ENCODE measurements at places on chromosomes 3 and 15.

GRCh38 chr3:177887475-177887874, 648.8 kb upstream of the KCNMB2 start:
- DNase-seq: no peak

DNA sequence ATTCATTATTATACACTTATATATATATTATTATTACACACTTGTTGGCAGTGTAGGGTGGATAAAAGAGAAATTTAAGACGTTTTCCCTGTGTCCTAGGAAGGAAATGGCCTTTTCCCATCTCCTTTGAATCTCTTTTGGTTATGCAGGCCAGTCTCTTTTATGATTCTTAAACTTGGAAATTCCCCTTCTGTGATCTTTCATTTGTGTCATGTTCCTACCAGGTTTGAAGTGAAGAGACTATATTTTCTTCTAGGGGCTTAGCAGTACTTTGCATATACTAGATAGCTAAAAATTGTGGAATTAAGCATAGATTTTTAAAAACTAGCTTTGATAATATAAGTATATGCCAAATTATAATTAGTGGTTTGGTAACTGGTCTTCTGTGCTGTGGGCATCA, 58.5 kb downstream of the BBX start:
- no peak for DNase-seq

DNA sequence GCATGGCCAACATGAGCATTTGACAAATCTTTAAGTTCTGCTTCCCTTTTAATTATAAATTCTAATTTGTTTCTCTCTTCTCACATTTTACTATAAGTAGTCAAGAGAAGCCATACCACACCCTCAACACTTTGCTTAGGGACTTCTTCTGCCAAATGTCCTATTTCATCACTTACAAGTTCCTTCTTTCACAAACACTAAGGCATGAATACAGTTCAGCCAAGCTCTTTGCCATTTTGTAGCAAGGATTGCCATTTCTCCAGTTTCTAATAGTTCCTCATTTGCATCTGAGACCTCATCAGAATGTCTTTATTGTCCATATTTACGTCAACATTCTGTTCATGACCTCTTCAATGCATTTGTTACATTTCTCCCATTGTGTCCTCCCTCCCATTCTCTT, 29.4 kb downstream of the SLC22A14 start:
- DNase-seq: no peak

DNA sequence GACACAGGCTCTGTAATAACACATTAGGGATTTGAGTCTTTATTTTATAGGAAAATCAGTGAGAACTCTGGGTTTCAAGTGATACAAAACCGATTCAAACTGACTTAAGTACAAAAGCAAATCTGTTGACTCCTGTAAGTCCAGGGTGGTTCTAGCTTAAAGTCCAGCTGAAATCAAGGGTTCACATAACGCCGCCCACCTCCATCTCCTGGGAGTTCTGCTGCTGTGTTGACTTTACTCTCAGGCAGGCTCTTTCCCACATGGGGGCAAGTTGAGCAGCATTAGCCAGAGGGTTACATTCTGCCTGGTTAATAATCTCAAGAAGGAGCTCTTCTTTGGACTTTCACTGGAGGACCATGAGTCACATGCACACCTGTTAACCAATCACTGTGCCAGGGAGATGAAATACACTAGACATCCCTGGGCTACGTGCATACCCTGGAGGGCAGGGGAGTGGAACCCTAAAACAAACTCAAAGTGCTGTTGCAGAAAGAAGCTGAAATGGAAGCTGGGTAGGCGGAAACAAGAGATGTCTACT, 9.7 kb upstream of the RNF7 start:
- no peak for DNase-seq

- no peak for DNase-seq
Measured at GRCh38 chr3:31571325-31571724, 38.6 kb downstream of the STT3B start.

DNA sequence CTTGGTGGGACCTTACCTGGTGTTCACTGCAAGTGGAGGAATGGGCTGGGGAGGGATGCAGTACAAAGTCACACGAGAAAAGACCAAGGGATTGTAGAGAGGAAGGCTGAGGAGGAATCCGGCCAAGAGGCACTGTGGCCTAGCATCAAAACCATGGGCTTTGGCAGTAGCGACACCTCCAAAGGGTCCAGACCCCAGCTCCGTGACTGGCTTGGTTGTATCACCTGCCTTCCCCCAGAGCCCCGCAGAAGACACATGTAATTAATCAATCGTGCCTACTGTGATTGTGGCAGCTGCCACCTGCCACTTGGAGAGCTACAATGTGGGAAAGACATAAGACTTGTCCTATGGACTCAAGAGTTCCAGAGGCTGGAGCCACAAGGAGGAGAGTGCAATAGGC, 54.7 kb downstream of the ST8SIA2 start:
- DNase-seq: no peak

- no peak for DNase-seq
Measured at GRCh38 chr15:64249883-64250575, 87.2 kb upstream of the PPIB start.

DNA sequence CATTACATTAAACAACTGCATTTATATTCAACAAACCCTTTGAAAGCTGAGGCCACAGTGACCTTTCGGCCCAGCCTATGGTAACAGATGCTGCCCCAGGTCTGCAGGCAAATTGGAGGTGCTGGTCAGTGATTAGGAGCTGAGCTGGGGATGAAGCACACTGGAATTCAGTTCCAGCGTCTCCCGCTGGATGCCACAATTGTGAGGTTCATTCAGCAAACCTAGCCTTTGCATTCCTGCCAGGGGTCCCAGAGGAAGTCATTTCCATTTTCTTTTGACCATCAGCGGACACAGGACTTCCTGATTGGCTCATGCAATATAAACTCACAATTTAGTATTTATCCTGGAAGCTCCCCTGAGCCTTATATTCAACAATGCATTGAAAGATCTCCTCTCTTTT, 89.5 kb downstream of the IL20RB start:
- no peak for DNase-seq

DNA sequence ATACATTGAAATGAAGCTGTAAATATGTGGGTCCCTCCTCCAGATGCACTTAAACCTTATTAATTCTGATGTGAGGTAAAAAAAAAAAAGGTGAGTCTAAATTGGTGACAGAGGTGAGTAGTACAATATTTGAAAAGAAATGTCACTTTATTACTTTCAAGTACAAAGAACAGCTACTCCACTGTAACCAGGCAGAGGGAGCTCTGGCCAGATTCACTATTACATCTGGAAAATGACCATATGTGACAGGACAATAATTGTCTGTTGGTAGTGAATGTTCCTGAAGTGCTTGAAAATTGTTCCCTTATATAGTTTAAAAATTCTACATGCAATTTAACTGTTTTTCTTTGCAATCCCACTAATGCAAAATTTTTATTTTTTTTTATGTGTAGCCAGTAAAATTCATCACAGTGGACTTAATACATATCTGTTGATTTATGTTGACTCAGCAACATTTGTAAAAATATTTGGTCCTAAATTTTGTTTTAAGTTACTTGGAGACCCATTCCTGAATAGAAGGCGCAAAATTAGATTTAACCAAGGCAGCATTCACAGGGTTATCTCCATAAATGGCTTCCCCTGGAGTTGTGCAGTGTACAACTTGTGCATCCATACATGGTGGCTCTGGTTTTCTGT, 231.9 kb upstream of the TBC1D5 start:
- DNase-seq: no peak

All from right forelimb (tissue), 1 donor.